Vagina (tissue), 2 donors: ENCODE measurements at places on chromosomes 2 and 18. TPM values are rescaled to one million over a fixed set of nuclear protein-coding genes. Genes with fewer than 3 reads are reported as not detected.

ANXA4 gene
- 63.6 TPM for total RNA-seq

LIMS4 gene
- 1.5 TPM for total RNA-seq

GALNT13 gene
- total RNA-seq: 0.25 TPM

TDRD15 gene
- total RNA-seq: not detected

SPATA3 gene
- total RNA-seq: not detected

ANKRD30B gene
- total RNA-seq: not detected

MAP3K19 gene
- total RNA-seq: not detected

RGPD3 gene
- 0.25 TPM for total RNA-seq
